ENCODE measurements at places on chromosomes 12 and 14.

GRCh38 chr14:69363055-69363454 lies 35.0 kb downstream of the ERH start:
- no peak for DNase-seq

DNA sequence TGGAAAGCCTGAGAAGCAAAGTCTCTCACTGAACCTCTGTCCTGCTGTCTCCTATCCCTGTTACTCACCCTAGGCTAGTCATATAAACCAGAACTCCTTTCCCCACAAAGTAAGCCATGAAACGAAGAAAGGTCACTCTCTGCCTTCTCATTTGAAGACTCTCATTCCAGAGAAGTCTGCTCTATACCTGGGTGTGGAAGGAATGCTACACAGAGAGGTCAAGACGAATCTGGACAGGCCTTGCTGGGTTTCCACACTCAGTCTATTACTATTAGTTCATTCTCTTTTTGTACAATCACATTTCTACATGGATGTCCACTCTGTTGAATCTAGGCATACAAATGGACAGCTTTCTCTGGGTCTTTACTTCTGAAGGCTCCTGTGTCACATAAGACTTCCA lies 2.4 kb upstream of the AEBP2 start:
- DNase-seq: no peak

- no peak for DNase-seq
Observed at GRCh38 chr12:103677905-103678304, 90.8 kb downstream of the STAB2 start.

DNA sequence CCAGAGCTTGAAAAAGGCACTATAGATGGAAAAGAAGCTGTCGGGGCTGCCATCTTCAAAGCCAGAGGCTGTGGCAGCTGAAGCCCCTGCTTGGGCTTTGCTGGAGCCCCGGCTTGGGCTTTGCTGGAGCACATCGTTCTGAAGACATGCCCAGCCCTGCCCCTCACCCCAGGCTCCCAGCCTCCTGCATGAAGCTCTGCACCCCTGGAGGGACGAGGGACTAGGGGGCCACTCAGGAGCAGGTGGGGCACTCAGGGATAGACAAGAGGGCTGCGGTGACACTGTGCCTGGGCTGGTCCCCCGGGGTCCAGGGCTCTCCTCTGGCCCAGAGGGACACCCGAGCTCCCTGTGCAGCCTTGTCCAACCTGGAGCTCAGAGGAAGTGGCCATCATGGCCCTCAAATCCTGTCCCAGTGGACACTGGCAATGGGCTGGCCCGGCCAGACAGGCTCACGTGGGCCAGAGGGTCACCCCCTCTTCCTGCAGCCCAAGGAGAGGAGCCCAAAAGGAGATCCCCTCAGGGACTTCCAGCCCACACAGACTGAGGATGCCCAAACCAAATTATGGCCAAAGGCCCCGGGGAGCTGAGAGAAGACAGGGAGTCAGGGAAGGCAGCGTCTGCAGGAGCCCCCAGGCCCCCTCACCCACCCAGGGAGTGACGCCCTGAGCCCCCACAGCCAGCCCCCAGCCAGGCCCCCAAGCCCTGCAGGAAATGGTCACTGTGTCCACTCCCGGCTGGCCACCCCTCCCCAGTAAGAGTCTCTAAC lies 23.1 kb upstream of the C14orf180 start:
- DNase-seq: no peak

- DNase-seq: no peak
Observed at GRCh38 chr12:124210991-124211577, 83.8 kb upstream of the RFLNA start.

DNA sequence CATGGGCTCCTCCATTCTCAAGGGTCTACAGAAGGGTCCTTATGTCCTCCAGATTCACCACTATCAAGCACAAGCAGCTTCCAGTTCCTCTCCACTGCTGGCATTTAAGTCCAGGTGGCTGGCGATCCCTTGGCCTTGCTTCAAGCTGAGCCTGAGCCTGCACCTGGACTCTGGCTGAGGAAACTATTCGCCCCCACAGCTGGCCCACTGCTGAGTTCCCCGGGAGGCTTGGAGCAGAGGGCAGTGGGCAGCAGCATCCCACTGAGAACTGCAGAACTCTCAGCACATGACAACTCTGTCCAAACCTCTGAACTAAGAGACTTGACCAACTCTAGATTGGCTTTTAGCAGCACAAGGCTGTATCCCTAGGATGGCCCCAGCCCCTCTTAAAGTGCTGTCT lies 11.3 kb upstream of the RABGGTA start:
- no peak for DNase-seq

DNA sequence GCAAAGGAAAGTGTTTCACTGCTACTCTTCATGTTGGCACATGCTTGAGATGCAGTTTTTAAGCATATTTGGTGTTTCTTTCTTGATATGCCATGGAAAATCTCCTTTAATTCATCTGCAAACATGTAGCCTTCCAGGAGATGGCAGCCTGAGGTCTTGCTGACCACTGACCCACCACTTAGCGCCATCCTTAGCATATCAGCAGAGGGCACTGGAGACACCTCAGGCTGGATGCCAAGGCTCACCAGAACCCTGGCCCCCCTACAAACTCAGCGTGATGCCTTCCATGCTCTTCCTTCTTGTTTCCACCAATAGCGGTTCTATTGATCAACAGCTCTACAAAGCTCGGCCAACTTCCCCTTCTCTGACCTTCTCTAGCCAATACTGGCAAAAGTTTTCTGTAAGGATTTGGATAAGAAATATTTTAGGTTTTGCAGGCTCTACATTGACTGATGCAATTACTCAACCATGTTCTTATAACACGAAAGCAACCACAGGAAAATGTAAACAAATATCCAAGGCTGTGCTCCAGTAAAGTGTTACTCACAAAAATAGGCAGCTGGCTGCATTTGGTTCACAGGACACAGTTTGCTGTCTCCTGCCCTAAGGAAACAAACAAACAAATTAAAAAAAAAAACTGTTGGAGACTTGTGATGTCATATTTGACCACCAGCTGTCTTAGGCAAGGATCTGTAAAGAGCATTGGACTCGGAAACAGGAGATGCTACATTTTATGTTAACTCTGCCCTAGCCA lies 209.7 kb downstream of the SLC15A4 start:
- DNase-seq: no peak

DNA sequence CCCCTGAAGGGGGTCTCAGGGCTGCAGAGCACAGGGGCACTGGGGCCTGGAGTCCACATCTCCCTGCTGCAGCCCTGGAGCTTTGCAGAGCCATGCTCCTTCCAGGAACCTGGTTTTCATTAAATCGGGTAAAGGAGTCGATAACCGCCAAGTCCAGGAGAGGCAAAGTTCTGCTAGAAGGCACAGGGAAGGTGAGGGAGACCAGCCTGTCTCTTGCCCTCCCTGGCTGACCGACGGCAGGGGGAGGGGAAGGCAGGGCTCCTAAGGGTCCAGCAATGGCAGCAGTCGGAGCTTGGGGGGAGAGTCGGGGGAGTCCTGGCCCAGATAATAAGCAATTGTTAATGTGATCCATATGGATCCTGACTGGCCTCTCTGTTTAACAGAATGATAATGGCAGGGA lies 3.0 kb downstream of the FIGNL2 start:
- no peak for DNase-seq

DNA sequence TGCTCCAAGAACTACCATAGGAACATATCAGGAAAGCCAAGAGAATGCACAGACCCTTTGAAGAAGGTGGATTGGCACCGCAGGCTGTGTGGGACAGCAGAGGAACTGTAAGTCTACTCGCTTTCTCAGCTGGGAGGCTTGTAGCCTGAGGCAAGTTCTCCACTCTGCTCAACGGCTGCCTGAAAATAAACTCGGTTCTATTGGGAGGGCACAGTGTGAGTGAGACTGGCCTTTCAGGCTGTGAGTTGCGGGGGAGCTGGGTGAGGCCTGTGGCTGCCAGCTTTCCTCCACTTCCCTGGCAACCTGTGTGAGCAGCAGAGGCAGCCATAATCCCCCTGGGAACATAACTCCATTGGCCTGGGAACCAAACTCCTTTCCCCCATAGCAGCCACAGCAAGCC lies 132.1 kb downstream of the ANKS1B start:
- no peak for DNase-seq

- peak; percentile 16 for DNase-seq
Observed at GRCh38 chr12:111298582-111299436, 70.1 kb downstream of the PHETA1 start.

GRCh38 chr14:61681413-61681812 lies 13.9 kb upstream of the HIF1A start:
- no peak for DNase-seq

GRCh38 chr14:61774861-61775260 lies 12.6 kb downstream of the SNAPC1 start:
- no peak for DNase-seq

DNA sequence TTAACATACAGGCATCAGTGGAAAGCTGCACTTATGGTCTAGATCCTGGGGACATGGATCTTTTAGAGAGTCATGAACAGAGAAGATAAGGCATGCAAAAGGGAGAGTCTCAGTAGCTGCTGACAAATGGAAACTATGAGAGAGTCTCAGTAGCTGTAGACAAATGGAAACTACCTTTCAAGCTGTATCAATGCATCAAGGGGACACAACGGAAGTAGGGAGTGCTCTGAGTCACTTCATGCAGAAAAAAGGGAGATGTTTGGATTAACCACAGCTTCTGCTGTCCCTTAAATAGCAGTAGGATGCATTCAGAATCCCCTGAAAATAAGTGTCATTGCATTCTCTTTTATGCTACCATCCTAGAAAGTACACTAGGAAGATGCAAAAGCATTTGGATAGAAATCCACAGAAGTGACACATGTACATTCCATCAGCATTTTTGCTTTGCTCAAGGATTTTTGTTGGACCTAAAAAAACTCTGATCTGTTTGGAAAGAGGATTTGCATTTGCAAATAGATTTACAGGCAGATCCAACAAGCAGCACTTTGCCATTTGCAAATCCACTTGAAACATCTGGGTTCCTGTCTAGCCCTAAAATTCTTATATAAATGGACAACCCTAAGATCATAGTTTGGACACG lies 227.5 kb upstream of the LMO3 start:
- no peak for DNase-seq

- DNase-seq: no peak
Observed at GRCh38 chr14:104531421-104532190, 48.0 kb upstream of the C14orf180 start.

- DNase-seq: no peak
Observed at GRCh38 chr14:50085570-50086320, 30.6 kb downstream of the VCPKMT start.

DNA sequence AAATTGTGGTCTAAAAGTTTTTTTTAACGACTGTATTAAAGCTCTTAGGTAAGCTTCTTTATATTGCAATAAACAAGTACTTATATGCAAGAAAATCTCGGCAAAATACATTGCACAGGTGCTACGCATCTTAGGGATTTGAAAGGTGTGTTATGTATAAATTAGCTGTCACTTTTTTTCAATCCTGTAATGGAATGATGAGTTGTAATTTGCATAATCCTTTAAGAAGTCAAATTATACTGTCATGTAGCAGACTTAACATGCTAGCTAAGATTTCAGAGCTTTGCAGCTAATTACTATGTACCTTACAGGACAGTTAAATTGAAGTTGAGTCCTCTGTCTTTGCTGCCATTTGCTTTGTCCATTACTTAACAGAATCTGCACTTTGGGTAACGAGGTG lies 117.5 kb downstream of the NPAS3 start:
- DNase-seq: no peak
